ENCODE measurements at places on chromosomes 4 and X.

- no peak for DNase-seq
Observed at GRCh38 chr4:97987019-97987648, 156.1 kb downstream of the STPG2 start.

GRCh38 chr4:146507632-146508031, 14.1 kb downstream of the SLC10A7 start:
- DNase-seq = no peak

DNA sequence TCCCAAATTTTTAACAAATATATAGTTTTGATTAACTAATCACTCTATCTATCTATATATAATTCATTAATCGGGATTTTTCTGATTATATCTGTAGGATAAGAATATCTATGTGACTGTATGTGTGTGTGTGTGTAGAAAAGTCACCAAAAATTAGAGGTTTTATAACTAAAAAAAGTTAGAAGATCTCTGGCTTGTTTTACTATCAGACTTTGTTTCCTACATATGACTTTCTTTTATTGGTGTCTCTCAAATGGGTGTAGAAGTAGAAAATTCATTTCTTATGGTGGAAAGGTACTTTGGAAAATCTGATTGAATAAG, 26.7 kb upstream of the TMPRSS11D start:
- DNase-seq = no peak

- peak; percentile 33 for DNase-seq
Observed at GRCh38 chrX:46573892-46574773, 568 bp downstream of the CHST7 start.

- peak; percentile 10 for DNase-seq
Observed at GRCh38 chr4:103012060-103012459, 7.4 kb downstream of the SLC9B1 start.

DNA sequence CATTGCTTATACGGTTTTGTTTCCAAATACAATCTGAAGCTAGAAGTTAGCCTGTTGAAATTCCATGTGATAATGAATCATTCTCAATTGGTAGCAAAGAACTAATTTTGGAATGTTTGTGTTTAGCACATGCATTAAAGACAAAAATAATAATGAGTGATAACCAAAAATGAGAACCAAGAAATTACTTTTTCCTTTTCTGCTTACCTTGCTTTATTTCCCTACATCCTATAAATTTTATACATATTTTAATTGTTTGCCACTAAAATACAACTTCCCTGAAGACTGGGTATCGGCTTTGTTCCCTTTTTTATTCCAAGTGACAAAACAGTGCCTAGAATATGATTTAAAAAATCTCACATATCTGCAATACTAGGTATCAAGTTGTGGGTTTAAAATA, 203.8 kb upstream of the TACR3 start:
- DNase-seq = no peak

DNA sequence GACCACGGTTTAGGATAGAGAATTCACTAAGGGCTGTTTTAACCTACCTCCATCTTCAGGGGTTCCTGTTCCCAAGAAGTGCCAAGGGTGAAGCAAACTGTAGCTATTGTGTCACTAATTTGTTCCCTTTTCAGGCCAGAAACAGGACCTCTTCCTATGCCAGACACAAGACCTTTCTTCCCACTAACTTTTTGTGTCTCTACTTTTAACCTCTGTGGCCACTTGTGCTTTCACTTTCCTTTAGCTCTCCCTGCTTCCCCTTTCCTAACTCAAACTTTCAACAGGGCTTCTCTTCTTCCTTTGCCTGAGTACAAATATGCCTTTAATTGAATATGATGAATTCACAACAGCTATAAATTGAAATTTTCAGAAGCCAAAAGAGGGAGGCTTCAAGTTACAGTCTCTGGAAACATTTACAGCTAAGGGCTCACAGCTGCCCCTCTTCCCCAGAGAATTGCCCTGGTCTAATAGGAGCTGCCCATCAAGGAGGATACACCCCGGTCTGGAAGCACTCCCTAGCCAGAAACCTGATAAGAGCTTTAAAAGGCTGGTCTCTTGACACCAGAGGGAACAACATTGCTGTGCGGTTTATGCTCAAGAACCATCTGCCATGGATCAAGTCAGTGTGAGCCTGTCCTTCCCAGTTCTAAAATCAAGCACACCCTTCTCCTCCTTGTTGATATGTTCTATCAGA, 61.7 kb upstream of the PLS3 start:
- DNase-seq = peak; percentile 5

GRCh38 chrX:134423606-134424005, 36.4 kb upstream of the HPRT1 start:
- DNase-seq = peak; percentile 9

- DNase-seq = peak; percentile 25
Observed at GRCh38 chrX:150211988-150212387, 151.1 kb upstream of the MAMLD1 start.

- peak; percentile 26 for DNase-seq
Observed at GRCh38 chr4:169620880-169621248, 486 bp downstream of the CLCN3 start.

GRCh38 chrX:136598631-136599030, 49.3 kb upstream of the CD40LG start:
- no peak for DNase-seq

DNA sequence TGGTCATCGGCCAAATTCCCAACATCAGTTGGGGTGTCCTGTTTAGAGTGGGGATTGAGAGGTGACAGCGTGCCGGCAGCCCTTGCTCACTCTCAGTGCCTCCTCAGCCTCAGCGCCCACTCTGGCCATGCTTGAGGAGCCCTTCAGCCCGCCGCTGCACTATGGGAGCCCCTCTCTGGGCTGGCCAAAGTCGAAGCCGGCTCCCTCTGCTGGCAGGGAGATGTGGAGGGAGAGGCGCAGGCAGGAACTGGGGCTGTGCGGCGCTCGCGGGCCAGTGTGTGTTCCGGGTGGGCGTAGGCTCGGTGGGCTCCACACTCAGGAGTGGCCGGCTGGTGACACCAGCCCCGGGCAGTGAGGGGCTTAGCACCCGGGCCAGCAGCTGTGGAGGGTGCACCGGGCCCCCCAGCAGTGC, 7.1 kb upstream of the CENPU start:
- no peak for DNase-seq

DNA sequence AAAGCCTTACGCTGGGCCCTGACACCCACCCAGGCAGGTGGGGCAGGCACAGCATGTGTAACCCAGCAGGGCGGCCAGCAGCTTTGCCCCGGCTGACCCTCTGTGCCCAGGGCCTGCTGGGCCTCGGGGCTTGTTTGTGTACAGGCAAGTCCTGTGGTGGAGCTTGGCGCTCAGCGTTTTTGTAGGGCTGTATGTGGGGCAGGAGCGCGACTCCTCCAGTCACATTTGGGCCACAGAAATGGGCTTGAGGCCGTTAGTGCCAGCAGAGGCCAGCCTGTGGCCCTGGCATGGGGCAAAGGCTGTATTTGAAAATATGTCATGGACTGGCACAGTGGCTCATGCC, 14.7 kb upstream of the HGFAC start:
- no peak for DNase-seq

GRCh38 chr4:109703664-109704361, 568 bp upstream of the CASP6 start:
- no peak for DNase-seq

DNA sequence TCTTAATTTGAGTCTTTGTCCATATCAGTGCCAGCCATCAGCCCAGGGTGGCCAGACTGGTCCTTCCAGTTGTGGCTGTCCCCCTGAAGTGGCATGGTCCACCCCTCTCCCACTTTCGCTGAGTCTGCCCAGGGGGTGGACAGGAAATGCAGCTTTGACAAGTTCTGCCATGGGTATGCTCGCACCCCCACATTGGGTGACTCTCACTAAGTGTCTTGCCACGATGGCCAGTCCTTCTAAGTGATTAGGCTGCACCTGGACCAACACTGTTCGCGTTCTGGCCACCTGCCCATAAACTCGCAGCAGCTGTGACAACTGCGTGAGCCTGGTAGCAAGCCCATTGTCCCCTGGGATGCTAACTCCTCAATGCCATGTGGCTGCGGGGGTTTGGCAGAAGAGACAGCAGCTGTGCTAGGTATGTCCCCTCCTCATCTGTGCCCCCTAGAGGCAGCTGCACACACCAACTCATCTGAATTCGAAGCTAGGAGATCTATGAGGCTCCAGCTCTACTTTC, 10.0 kb upstream of the LNX1 start:
- no peak for DNase-seq

Measured in AG20443 (cell line).